ENCODE measurements at places on chromosomes 5 and 9.

DNA sequence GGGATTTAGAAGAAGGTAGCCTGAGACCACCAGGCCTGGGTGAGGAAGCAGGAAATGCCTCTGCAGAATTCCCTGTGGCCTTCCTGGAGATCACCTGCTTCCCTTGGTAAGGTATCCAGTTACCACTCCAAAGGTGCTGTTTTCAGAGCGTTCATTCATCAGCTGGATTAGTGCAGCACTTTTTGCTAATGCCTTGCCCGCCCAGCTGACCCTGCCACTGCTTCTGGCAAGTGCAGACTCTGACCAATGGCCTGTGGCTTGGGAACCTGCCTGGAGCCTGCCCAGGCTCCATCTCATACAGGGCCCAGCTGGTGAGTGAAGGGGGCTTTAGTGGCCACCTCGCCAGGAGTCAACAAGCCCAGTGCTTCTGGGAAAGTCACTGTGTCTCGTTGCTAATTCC, 48.6 kb downstream of the FOXI1 start:
- no peak for DNase-seq

- DNase-seq, result no peak
Observed at GRCh38 chr5:120255214-120255613, 208.9 kb upstream of the PRR16 start.

GRCh38 chr9:130417602-130418001, 27.2 kb upstream of the ASS1 start:
- no peak for DNase-seq

- DNase-seq, result no peak
Observed at GRCh38 chr9:979983-980382, 3.5 kb downstream of the DMRT3 start.

DNA sequence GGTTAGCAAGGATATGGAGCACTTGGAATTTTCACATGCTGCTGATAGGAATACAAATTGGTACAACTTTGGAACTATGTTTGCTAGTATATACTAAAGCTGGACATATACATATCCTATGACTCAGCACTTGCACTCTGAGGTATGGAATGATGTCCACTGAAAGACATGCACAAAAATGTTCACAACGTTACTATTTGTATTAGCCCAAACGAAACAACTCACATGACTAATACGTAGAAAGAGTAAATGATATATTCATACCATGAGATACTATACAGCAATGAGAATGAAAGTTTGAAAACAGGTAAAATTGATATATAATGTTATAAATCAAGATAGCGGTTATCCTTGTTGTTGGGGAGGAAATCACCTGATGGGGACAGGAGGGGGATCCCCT, 45.5 kb upstream of the CDC42SE2 start:
- DNase-seq, result no peak

Data from activated T-cell treated with anti-CD3 and anti-CD28 coated beads, Interleukin-2, amount 50 U/mL, for 72 hours (primary cell).